ENCODE measurements at places on chromosomes 7 and 10.

- no peak for DNase-seq
Observed at GRCh38 chr10:113247050-113247449, 297.0 kb downstream of the TCF7L2 start.

GRCh38 chr7:79352323-79352722 is 101.1 kb downstream of the MAGI2 start:
- no peak for DNase-seq

DNA sequence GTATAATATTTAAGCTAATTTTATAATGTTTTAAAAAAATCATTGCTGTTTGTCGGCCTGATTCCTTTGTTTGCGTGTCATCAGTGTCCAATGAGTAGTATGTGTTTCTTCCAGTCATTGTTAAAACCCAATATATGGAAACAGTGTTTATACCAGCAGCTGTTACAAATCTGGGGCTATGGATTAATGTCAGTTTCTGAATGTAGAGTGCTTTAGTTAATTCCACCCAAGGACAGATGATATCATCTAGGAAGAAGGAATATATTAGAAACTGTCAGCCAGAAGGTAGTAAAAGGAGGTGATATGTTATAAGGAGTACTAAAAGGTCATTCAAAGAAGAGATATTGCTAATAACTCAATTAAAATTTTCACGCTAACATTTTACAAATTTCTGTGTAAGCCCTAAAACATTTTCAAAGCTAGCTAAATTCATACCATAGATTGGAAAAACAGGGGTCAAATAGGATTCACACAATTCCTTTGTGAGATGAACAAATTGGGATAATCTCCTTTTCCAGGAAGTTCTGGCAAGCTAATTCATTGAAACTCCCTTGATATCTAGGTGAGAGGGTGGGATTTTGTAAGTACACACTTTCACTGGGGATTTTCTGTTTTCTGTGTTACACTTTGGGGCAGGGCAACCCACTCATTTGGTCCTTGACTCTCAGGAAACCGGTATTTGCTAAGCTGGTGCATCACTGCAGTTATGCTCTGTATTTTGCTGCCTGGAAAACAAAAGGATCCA is 448.8 kb downstream of the LRMDA start:
- no peak for DNase-seq

- DNase-seq, result no peak
Observed at GRCh38 chr7:139094596-139094995, 14.9 kb downstream of the ZC3HAV1 start.

DNA sequence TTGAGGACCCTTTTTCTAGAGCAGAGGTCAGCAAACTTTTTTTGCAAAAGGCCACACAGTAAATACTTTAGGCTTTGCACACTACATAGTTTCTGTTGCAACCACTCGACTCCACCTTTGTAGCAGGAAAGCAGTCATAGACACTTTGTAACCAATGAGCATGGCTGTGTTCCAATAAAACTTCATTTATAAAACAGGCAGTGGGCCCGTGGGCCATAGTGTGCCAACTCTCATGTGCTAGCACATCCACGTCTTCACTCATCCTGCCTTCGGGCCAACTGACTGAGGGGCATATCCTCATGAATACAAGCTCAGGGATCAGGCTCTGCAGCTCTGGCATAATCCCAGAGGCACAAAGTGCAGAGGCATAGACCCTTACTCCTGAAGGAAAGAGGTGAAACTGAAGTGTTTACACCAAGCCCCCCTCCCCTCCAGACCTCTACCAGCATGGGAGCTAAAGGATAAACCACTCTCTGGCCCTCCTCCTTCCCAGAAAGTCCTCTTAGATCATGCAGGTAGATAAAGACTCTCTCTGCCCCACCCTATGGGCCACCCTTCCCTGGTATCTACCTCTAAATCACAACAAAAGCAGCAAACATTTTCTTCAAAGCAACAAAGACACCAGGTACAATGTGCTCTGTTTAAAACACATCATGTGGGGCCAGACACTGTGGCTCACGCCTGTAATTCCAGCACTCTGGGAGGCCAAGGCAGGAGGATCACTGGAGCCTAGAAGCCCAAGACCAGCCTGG is 71.0 kb downstream of the DLG5 start:
- no peak for DNase-seq

DNA sequence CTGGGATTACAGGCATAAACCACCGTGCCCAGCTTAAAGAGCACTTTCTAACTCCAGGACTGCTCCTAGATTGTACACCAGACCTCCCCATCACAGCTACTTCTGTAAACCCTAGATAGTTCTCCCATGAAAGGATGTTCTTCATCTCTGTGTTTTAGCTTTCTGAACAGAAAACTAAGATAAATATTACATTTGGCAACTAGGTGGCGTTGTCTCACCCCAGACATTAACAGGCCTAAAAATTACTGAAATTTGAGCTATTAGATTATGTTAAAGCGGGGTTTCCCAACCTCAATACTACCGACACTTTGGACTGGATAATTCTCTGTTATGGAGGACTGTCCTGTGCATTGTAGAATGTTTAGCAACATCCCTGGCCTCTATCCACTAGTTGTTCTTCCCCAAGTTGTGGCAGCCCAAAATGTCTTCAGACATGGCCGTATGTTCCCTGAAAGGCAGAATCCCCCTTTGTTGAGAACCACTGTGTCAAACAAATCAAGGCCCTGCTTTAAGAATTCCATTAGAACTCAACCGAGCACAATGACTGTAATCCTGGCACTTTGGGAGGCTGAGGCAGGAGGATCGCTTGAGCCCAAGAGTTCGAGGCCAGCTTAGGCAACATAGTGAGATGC is 19.1 kb downstream of the ATOH7 start:
- DNase-seq, result no peak

- no peak for DNase-seq
Observed at GRCh38 chr7:133857376-133858119, 269.6 kb upstream of the LRGUK start.

DNA sequence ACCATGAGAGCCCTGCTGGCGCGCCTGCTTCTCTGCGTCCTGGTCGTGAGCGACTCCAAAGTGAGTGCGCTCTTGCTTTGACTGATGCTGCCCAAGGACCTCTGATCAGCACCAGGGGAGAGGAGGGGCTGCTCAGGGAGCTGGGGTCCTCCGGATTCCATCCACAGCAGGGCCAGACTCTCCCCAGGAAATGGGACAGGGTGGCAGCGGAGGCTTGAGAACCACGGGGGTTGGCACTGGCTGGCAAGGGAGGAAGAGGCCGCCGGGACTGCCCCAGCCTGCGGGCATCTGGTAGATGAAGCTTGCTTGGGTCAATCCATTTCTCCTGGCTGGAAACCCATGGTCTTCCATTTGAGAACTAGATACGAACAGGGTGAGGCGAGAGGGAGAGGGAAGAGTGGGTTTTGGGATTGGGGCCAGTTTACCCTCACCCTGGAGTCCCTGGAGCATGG is 647 bp downstream of the PLAU start:
- DNase-seq, result no peak

DNA sequence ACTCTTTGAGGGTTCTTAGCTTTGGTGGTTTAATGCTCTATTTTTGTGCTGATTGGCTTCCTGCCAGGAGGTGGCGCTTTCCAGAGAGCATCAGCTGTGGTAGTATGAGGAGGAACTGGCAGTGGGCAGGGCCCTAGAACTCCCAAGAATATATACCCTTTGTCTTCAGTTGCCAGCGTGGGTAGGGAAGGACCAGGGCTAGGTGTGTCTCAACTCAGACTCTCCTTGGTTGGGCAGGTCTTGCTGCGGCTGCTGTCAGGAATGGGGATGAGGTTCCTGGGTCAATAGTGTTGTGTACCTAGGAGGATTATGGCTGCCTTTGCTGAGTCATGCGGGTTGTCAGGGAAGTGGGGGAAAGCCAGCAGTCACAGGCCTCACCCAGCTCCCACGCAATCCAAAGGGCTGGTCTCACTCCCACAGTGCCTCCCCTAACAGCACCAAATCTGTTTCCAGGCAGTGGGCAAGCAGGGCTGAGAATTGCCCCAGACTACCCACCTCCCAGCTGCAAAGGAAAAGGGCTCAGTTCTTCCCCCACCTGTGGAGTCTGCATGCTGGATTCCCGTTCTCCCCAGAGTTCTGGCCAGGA is 191.5 kb downstream of the PHTF2 start:
- peak; percentile 33 for DNase-seq

- DNase-seq, result peak; percentile 90
Observed at GRCh38 chr10:71569775-71570588, 149.6 kb downstream of the C10orf105 start.

DNA sequence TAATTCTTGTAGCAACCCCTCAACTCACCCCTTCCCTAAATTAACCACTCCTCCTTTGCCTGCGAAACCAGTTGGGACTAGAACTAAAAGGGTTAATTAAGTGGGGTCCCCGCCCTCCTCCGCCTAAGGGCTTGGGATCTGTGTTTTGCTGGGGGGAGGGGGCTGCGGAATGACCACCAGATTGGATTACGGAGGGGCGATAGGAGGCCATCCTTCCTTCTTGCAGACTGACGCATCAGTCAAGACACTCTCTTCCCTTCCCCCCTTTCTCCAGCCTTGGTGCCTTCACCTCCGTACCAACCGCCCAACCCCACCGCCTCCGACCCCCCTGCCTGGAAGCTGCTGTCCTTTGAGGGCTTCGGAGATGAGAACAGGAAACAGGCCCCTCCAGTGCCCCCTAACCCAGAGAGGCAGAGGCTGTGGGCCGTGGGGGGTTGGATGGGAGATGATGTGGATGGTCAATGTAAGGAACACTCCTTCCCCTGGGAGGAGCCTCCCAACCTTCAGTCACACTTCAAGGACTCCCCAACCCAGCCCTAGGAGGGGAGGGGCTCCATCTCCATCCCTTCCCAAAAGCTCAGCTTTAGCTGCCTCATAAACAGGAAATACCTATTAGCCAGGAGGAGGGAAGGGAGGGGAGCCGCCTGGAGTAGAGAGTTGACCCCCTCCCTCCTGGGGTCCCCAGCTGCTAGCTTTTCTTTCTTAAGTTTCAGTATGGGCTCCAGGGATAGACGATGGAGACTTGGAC is 997 bp upstream of the LDB1 start:
- DNase-seq, result peak; percentile 74

DNA sequence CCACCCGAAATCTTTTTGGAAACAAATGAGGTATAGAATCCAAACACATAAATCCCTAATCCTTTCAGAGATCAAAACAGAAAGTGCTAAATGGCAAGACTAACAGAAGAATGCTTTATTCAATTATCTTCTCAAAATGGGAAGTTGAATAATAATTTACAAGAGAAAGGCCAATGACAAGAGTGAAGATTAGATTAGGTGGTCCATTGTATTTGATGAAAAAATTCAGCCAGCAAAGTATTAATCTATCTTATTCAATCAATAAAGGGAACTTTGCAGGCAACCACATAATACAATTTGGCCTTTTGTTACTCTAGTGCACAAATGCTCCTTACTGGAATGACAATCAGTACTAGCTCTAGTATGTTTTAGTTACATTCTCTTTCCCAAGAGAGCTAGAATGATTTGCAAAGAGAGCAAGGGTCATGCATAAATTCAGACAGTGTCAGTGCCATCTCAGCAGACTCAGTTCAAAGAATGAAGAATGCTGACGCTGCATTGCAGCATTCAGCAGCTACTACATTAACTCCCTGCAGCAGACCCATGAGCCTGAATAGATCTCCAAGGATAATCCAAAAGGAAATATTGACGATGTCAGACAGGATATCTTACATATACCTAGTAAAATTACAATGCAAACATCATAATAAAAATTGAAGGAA is 131.8 kb downstream of the ANK3 start:
- DNase-seq, result no peak

DNA sequence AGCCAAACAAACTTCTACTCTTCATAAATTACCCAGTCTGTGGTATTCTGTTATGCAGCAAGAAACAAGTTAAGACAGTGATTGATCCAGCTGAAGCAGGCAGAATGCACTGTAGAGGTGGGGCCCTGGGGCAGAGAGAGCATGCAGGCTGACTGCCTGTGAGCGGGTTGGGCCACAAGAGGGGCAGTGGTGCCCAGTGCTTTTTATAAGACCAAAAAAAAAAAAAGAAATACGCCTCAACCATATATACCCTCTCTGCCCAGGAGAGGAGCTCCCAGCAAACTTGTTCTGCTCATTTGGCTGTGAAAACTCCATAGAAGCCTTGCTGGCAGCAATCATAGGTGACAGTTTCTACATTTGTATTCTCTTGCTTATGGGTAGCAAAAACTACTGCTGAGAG is 104.7 kb downstream of the SORBS1 start:
- DNase-seq, result no peak

- DNase-seq, result no peak
Observed at GRCh38 chr7:44438816-44439215, 51.6 kb downstream of the NUDCD3 start.

DNA sequence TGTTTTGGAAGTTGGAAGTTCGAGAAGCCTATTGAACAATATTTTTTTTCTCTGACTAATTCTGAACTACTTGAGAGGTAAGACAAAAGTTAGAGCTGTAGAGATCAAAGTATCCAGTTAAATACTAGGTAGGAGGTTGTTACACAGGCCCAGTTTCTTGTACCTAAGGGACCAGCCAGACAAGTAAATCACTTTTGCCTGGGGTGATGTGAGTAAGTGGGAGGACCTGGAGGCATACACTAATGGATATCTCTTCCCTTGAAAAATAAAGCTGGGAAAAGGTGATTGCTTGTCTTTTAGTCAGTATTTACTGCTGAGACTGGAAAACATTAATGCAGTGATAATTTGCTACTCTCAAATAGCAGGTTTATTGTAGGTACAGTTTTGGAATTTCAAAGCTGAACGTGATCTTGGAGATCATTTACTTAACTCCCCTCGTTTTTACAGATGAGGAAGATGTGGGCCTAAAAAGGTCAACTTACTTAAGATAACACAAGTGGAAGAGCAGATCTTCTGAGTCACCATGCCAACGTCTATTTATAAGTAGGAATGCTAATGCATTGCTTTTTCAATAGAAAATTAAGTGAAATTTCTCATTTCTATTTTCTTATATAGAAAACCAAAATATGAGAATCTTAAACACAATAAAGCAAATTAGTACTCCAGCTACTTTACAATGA is 181.3 kb downstream of the PPP1R9A start:
- no peak for DNase-seq

GRCh38 chr7:19971956-19972355 is 198.5 kb upstream of the TMEM196 start:
- no peak for DNase-seq

GRCh38 chr10:30915146-30915545 is 116.5 kb downstream of the ZNF438 start:
- DNase-seq, result no peak

- no peak for DNase-seq
Observed at GRCh38 chr7:73520673-73521635, 1.1 kb downstream of the BAZ1B start.

- no peak for DNase-seq
Observed at GRCh38 chr7:14381306-14381705, 391.8 kb upstream of the ETV1 start.

GRCh38 chr10:91788527-91788926 is 9.7 kb upstream of the TNKS2 start:
- DNase-seq, result no peak

DNA sequence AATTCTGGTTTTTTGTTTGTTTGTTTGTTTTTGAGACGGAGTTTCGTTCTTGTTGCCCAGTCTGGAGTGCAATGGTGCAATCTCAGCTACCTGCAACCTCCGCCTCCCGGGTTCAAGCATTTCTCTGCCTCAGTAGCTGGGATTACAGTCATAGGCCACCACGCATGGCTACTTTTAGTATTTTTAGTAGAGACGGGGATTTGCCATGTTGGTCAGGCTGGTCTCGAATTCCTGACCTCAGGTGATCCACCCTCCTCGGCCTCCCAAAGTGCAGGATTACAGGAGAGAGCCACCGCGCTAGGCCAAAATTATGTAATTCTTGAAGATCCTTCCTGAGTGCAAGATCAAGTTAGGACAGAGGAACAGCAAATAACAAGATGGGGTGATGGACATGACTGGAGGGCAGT is 719 bp downstream of the ZNF33B start:
- DNase-seq, result no peak

- DNase-seq, result no peak
Observed at GRCh38 chr7:37765872-37766525, 82.4 kb upstream of the NME8 start.

- no peak for DNase-seq
Observed at GRCh38 chr10:129773359-129773990, 190.6 kb downstream of the EBF3 start.

Measured in WERI-Rb-1 (cell line).